ENCODE measurements at places on chromosomes 12 and 14.

GRCh38 chr14:95876761-95877538 is at the start of gene TUNAR:
Gene TUNAR, plus strand, starts transcription at chr14:95876832.
- DNase-seq: no peak

DNA sequence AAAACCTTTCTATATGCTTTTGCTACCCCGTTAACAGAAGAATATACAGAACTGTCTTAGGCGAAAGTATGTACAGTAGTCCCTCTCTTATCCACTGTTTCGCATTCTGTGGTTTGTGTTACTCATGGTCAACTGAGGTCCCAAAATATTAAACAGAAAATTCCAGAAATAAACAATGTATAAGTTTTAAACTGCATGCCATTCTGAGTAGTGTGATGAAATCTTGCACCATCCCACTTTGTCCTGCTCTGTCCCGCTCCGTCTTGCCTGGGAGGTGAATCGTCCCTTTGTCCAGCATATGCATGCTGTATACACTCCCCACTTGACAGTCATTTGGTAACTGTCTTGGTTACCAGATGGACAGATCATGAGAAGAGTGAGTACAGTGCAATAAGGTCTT is 70.1 kb upstream of the STRN3 start:
- peak; percentile 74 for DNase-seq

- no peak for DNase-seq
Observed at GRCh38 chr12:70197345-70197744, 45.9 kb upstream of the CNOT2 start.

- DNase-seq: no peak
Observed at GRCh38 chr12:54420766-54421144, 1.7 kb upstream of the ITGA5 start.

DNA sequence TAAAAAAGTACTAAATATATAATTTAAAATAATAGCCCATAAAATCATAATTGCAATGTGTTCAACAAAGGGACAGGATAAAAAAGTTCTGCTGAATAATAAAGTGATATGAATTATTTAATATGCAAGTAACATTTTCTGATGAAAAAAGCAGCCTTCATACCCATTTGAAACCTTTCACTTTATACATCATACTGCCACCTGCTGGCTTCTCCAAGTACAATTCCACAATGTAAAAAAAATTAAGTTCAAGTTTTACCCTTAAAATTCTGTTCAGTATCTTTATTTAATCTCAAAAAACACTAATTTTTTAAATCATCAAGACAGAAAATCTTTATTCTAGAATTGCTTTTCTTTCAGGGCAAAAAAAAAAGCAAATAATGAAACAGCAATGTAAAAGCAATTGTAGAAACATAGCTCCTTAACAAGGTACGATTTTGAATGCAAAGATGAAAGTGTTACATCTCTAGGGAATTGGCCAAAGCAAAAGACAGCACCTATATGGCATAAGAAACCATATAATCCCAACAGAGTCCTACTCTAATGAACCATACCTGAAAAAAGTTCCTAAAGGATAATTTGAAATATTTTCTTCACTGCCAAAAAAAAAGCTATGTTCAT is 15.0 kb downstream of the MDM1 start:
- no peak for DNase-seq

DNA sequence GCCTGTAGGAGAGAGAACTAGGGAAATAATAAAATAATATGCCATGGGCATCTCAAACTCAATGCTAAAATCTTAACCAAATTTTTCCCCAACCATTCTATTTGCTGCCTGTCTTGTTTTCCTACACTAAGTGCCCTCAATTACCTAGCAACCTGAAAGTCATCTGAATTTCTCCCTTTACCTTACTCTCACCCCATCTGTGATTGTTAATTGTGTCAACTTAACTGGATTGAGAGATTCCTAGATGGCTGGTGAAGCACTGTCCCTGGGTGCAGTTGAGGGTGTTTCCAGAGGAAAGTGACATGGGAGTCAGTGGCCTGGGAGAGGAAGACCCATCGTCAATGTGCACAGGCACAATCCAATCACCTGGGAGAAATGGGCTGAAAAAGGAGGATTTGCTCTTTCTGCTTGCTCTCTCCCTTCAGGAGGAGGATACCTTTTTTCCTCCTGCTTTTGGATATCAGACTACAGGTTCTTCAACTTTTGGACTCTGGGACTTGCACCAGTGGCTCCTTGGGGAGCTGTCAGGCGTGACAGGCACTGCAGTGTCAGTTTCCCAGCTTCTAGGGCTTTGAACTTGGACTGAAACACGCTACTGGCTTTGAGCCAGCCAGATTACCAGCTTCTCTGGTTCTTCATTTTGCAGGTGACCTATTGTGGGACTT is 100.1 kb downstream of the PPP1R12A start:
- DNase-seq: no peak

DNA sequence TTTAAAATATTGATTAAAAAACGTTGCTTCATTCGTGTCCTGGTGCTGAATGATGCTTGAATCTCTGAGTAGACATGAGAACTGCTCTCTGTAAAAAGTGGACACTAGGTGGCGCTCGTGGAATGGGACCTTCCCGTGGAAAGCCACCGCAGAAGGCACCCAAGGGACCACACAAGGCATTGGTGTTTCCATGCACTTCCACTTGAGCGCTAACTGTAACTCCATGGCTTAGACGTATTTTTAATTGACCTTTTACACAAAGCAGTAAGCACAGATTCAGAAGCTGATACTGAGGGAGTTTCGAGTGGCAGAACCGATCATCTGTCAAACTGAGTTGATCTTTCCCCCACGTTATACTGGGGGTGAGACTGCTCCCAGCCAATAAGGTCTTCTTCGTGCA is 135.3 kb downstream of the PRKCH start:
- DNase-seq: no peak

DNA sequence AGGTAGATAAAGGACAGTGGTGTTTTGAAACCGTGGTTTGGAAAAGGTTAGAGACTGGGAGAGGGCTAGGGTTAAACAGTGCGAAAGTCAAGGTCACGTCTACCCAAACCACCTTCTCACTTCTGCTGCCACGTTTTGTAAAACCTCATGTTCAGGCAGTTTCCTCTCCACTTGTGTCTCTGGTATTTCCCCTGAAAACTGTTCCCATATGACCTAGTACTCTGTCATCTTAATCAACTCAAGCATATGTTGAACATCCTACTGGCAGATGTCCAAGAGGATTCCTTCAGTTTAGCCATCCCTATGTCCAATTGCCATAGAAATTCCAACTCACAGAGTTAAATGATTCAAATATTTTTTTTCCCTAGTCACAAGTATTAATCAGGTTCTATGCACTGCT is 17.4 kb downstream of the CLEC4C start:
- DNase-seq: no peak

GRCh38 chr12:112191840-112192321 is 66.5 kb downstream of the TRAFD1 start:
- DNase-seq: no peak

- no peak for DNase-seq
Observed at GRCh38 chr12:9973949-9974348, 2.7 kb downstream of the CLEC12A start.

GRCh38 chr14:56514663-56515371 is 64.8 kb upstream of the TMEM260 start:
- no peak for DNase-seq

DNA sequence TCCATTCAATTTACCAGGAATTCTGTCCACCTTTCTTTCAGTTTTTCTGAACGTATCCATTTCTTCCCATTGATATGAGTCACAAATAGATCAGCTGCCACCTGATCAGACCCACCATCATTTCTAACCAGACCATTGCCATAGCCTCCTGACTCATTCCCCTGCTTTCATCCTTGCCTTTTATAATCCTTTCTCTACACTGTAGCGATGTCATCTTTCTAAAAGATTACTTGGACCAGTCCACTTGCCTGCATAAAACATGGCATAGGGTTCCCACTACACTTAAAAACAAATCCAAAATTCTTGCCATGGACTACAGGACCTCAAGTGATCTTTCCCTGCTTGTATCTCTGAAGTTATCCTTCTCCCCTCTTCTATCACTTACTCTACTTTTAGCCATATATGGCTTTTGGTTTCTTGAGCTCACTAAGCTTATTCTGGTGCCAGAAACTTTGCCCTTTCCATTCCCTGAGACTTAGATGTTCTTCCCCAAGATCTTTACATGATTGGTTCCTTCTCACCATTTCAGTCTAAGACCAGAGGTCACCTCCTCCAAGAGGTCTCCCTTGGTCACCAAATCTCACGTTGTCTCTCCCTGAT is 149.5 kb upstream of the KRR1 start:
- no peak for DNase-seq

DNA sequence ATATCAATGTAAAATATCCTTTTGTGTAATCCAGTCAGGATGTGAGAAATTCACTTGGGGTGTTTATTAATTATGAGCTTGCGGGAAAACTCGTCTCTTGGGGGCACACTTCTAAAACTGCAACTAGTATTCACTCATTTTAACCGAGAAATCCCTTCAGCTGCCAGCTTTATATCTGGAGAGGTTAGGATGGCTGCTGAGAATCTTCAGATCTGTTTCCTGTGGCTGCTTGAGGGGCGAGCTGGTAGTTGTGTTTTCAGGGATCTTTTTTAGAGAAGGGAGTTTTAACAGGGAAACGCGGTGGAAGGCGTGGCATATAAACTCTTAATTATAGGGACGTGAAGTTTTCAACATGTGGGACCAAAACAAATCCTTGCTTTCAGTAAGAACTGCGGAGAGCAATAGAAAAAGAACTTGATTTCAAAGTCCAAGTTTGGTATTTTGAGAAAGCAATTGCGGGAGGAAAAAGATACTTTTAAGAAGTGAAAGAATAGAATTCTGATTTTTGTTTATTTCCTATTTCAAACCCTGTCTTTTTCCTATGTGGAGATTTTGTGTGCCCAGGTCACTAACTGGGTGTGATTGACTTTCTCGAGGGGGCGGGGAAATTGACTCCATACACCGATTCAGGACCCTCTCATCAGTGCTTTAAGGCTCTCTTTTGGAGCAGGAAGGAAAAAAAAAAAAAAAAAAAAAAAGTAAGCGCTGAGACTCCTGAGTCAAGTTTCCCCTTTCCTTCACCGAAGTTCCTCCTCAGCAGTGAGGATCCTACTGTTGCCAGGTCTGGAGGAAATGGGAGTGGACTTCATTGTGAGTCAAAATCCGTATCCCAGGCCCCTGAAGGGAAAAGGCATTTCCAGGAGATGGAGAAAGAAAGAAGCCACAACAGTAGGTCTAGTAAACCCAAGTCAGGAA is 1.1 kb downstream of the PPFIBP1 start:
- peak; percentile 31 for DNase-seq

DNA sequence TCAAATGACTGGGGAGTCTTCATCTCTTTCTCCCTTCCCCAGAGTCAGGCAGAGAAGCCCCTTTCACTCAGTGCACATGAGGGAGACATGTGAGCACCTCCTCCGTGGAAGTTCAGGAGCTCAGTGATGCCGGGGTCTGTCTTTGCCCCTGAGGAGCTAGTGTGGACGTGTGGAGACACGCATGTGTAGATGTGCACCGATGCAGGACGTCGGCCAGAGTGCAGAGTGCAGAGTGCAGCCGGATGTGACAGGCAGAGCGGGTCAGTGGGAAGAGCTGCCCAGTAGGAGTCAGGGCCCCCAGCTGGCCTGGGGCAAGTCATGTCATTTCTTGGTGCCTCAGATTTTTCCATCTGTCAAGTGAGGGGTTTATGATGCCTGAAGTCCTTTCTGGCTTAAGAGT is 20.7 kb downstream of the TSPAN9 start:
- no peak for DNase-seq

DNA sequence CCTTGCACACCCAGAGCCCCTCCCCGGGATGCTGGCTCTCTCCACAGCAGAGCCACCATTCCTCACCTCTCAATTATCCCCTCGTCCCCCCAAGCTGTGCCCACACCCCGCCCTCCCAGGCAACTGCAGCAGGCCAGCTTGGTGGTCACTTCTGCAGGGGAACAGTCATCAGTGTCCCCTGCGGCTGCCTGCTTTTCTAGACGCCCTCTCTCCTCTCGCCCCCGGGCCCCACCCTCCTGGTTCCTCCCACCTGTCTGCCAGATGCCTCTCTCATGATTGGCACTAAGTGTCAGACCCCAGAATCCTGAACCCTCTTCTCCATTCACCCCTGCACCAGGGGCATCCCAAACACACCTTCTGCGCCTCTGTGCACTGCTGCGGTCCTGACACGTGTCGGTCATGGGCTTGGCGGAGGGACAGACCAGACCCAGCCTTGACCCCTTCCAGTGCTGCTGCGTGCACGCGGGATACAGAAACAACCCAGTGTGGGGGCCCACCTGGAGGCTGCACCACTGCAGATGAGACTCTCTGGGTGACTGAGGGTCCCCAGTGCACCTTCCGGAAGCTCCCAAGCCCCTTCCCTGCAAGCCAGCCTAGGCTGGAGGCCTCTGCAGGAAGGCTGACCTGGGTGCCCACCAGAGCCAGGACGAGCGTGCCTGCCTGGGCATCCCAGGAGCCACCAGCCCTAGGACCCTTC is 99.5 kb downstream of the SETD3 start:
- no peak for DNase-seq

DNA sequence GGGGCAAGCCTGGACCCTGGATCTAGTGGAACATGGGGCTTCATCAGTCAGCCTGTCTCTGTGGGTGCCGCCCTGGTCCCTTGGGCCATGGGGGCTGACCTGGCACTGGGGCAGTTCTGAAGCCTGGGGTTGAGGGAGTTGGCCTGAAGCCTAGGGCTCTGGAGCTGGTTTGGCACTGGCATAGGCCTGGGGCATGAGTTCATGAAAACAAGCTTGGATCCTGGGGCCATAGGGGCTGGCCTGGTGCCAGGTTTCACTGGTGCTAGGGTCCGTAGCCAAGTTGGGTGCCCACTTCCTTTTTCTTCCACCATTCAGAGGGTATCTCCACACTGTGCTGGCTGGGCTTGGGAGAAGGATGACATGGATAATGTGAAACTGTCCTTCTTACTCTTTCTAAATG is 26.6 kb upstream of the ANO4 start:
- no peak for DNase-seq

DNA sequence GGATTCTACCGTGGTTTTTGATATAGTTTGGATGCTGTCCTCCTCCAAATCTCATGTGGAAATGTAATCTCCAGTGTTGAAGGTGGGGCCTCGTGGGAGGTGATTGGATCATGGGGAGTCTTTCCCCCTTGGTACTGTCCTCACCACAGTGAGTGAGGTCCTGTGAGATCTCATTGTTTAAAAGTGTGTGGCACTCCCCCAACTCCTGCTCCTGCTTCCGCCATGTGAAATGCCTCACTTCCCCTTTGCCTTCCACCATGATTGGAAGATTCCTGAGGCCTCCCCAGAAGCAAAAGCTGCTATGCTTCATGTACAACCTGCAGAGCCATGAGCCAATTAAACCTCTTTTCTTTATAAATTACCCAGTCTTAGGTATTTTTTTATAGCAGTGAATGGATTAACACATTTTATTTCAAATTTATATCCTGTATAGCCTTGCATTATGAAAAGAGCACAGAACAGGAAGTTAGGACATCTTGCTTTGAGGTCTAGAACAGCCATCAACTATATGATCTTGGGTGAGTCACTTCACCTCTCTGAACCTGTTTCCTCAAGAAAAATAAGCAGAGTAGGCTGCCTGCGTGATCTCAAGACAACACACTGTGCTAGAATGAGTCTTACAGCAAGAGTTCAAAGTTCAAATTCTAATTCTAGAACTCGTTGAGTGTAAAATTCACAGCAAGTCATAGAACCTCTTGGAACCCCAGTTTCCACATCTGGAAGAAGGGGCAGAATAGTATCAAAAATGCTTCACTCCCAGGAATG is 160.9 kb upstream of the EEA1 start:
- DNase-seq: no peak

Data from foreskin melanocyte (primary cell).